ENCODE measurements at places on chromosomes 3 and 15.

GRCh38 chr3:47362701-47363100, 18.1 kb upstream of the PTPN23 start:
- no peak for DNase-seq

- no peak for DNase-seq
These were observed 681.4 kb downstream of the MCTP2 start for GRCh38 chr15:94912760-94913159.

DNA sequence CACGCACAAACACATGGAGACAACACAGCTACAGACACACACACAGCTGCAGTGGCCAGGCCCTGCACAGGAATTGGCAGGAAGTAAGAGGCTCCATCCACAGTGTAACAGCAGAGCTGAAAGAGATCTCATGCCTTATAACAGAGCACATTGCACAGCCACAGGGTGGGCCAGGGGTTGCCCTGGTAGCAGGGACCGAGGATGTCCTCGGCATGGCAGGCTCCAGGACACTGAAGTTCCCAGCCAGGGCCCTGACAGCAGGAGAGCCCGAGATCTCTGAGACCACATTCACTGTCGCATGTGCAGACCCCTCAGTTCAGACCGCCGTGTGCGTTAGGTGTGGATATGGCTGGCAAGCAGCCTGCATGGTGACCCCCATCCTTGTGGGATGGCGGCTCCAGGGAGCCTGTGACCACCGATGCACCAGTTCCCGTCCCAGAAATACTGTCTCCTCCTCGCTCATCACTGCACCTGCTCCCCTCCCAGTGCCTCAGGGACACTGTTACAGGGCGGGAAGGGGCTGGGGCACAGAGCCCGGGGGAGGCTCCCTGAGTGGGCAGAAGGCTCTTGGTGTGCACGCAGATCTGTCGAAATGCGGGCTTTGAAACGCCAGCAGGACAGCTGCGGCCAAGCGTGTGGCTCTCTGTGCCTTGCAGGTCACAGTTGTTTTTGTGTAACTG, 1.5 kb upstream of the OCA2 start:
- DNase-seq = no peak

GRCh38 chr3:11717768-11718636, 74.3 kb upstream of the VGLL4 start:
- DNase-seq = no peak

GRCh38 chr15:49918121-49918520, 200.9 kb downstream of the ATP8B4 start:
- no peak for DNase-seq

DNA sequence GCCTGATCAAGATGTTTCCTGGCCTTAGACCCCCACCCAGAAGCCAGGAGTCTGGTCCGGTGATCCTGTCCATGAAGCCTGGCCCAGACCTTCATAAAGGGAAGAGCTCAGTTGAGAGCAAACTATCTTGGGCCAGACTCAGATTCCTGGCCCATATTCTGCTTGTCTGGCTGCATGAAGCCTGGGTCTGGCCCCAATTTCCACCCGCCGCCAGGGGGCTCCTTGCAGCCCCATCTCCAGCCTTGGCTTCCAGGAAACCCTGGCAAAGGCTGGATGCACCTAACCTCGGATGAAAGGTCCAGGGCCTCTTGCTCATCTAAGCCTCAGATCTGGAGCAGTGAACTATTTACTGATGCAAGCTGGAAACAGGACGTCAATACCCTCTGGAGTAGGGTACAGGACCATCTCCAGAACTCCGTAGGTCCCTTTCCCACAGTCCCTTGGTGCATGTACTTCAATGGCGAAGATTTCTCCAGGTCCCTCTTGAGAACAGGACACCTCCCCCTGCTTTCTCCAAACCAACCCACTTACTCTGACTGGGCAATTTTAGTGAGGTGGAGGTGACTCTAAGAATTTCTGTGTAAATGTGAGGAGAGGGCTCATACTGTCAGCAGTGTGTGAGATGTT, 5.6 kb downstream of the FOXL2 start:
- DNase-seq = no peak

GRCh38 chr3:142930463-142930862, 33.0 kb downstream of the PAQR9 start:
- no peak for DNase-seq

DNA sequence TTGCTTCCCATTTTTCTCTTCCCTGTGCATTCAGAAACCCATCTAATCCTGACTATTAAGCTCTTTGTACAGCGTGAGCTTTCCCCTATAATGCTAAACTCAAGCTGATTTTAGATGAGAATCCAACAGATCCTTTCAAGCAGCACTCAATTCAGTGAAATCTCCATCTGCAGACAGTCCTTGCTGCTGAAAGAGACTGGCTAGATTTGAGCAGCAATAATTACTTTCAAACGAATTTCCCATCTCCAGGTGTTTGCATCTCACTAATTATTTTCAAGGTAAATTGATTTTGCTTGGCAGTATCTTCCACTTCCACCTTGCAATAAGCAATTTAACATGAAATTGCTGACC, 49.5 kb upstream of the SLC7A14 start:
- DNase-seq = no peak

Data from cortex of kidney (tissue), 1 donor.